ENCODE measurements at places on chromosomes 6 and 20. TPM values are rescaled to one million over a fixed set of nuclear protein-coding genes. Genes with fewer than 3 reads are reported as not detected.

DNA sequence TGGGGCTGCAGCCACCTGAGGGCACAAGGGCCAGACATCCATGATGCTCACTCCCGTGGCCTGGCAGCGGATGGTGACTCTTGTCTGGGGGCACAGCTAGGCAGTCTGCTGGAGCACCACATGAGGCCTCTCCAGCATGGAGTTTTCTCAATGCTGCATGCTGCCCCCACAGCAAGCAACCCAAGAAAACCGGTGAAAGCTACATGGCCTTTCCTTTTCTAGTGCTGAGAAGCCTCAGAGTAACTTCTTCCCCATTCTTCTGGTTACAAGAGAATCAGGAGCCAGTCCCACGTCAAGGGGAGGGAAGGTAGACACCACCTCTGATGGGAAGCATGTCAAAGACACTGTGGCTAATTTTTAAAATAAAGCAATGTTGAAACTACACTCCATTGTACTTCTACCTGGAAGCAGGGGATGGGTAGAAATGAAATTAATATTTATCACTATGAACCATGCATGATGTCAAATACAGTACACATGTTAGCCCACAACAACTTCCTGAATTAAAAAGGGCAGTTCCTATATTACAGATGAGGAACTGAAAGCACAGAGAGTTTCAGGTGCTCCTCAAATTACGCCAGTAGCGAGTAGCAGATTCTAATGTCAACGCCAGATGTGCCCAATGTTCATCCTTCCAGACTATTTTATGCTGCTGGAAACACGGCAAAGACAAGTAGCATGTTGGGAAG is 101.5 kb downstream of the LAMP5 start:
- no peak overlapping the region for H3K27ac ChIP-seq
- H3K4me1 ChIP-seq, result no peaks in the 10 kb centered on the region
- no peak for DNase-seq
- no peaks in the 10 kb centered on the region for H3K27me3 ChIP-seq
- no peaks in the 10 kb centered on the region for H3K36me3 ChIP-seq

IL17A gene
- total RNA-seq, result not detected

DNA sequence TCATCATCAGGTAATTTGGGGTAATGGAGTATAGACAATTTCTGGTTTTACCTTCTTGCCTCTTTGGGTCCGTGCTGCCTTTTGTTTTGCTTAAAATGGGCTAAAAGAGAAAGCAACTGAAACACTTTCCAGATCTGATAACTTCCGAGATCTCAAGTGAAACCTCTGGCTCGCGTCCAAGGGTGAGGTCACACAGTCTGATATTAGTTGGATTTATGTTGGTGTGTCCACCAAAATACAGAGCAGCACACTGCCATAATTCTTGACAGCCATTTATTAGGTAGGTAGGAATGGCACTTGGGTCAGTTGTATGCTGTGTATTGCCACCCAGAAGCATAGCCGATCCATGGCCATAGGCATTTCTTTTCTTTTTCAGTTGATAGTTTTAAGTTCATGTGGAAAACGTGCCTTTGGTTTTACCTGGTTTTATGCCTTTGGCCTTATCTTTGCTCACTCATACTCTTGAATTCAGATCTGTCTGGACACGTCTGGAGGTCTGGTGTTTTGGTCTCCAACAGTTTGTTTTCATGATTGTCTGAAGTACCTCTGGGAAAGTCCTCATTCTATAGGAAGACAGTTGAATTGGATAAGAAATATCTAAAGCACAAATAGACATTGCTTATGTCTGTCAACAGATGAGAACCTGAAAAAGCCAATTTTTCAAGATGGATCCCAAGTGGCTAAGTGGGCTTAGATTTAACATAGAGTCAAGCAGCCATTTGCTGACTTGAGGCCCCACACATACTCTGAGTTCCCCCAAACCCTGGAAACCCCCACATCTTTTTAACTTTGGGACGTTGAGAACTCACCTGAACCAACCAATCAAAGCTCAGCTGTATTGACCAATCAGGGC is 320.8 kb downstream of the SOX4 start:
- peaks cover 4% of the 10 kb centered on the region for H3K4me1 ChIP-seq
- no peaks in the 10 kb centered on the region for H3K27me3 ChIP-seq
- DNase-seq, result peak; percentile 67
- no peak overlapping the region for H3K27ac ChIP-seq

GRCh38 chr6:124927806-124928205 is 34.4 kb upstream of the RNF217 start:
- no peak overlapping the region for H3K27ac ChIP-seq
- H3K4me3 ChIP-seq, result no peak overlapping the region
- no peaks in the 10 kb centered on the region for H3K27me3 ChIP-seq
- no peaks in the 10 kb centered on the region for H3K36me3 ChIP-seq
- DNase-seq, result no peak

DNA sequence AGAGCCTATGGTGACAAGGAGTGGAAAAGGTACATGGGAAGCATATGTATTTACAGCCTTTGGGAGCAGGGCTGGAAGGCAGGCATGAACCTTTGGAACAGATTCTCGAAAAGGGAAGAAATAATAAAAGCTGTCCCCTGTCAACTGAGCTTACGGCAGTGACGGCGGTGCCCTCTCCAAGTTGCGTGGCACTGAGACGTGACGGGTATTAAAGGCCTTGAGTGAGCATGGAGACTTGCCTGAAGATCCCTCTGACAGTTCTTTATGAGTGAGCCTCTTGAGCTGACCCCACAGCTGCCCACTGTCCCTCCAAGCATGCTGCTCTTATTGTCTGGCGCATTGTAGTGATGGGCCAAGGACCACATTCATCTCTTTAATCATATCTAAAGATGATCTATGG is 388.5 kb downstream of the ZFAND3 start:
- peaks cover 35% of the 10 kb centered on the region for H3K4me1 ChIP-seq
- no peak overlapping the region for H3K27ac ChIP-seq
- H3K27me3 ChIP-seq, result no peaks in the 10 kb centered on the region
- H3K4me3 ChIP-seq, result no peak overlapping the region

SLC17A4 gene
- total RNA-seq, result not detected

ZBP1 gene
- 0.02 TPM for total RNA-seq

OR14J1 gene
- not detected for total RNA-seq

DNA sequence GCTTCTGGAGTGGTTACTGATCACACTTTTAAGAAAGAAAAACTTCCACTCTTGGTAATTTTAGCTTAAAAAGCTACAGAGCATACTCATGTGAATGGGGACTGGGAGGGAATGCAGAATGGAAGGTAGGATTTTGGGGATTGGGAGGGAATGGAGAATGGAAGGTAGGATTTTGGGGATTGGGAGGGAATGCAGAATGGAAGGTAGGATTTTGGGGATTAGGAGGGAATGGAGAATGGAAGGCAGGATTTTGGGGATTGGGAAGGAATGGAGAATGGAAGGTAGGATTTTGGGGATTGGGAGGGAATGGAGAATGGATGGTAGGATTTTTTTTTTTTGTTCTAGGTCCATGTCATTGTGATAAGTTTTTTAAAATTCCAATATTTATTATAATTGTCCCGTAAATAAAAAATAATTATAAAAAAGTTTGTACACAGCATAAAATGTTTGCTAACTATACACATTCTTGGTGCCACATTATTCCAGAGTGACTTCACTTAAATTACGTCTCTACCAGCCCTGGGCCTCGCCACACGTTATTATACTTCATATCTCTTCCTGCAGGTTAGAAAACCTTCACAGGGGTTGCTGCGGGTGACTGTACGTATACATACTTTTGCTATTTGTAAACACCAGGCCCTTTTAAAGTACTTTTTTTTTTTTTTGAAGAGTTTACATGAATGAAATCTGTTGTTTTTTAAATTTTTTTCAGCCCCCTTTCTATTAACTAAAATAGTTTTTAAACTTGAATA is 127.3 kb downstream of the TIAM2 start:
- H3K4me1 ChIP-seq, result peaks cover 35% of the 10 kb centered on the region
- no peaks in the 10 kb centered on the region for H3K27me3 ChIP-seq
- H3K36me3 ChIP-seq, result no peaks in the 10 kb centered on the region
- H3K4me3 ChIP-seq, result peak overlapping the region; percentile 50
- no peak for DNase-seq
- H3K27ac ChIP-seq, result peak overlapping the region; percentile 65

- H3K4me1 ChIP-seq, result peaks cover 9% of the 10 kb centered on the region
- H3K27ac ChIP-seq, result no peak overlapping the region
- H3K27me3 ChIP-seq, result no peaks in the 10 kb centered on the region
- H3K4me3 ChIP-seq, result no peak overlapping the region
- DNase-seq, result no peak
Measured at GRCh38 chr6:52013035-52013434, 74.4 kb downstream of the PKHD1 start.

- no peaks in the 10 kb centered on the region for H3K27me3 ChIP-seq
- peak overlapping the region; percentile 5 for H3K27ac ChIP-seq
- H3K4me3 ChIP-seq, result peak overlapping the region; percentile 45
- DNase-seq, result peak; percentile 85
- peaks cover 16% of the 10 kb centered on the region for H3K4me1 ChIP-seq
- H3K36me3 ChIP-seq, result no peaks in the 10 kb centered on the region
Measured at GRCh38 chr20:21235484-21236445, 67.4 kb upstream of the XRN2 start.

- no peak for DNase-seq
- no peaks in the 10 kb centered on the region for H3K27me3 ChIP-seq
- H3K27ac ChIP-seq, result no peak overlapping the region
- no peaks in the 10 kb centered on the region for H3K36me3 ChIP-seq
Measured at GRCh38 chr20:101975-102374, 14.5 kb downstream of the DEFB125 start.

- H3K4me3 ChIP-seq, result no peak overlapping the region
- H3K27ac ChIP-seq, result no peak overlapping the region
- DNase-seq, result no peak
- H3K4me1 ChIP-seq, result peaks cover 8% of the 10 kb centered on the region
Measured at GRCh38 chr6:30820193-30820592, 64.1 kb upstream of the DDR1 start.

- H3K36me3 ChIP-seq, result peaks cover 71% of the 10 kb centered on the region
- H3K27ac ChIP-seq, result no peak overlapping the region
Measured at GRCh38 chr20:63280929-63281545, 8.4 kb downstream of the ARFGAP1 start.

GABRR1 gene
- total RNA-seq, result 0.26 TPM

ROS1 gene
- 0.05 TPM for total RNA-seq

- H3K27ac ChIP-seq, result no peak overlapping the region
- no peaks in the 10 kb centered on the region for H3K36me3 ChIP-seq
- H3K27me3 ChIP-seq, result no peaks in the 10 kb centered on the region
Measured at GRCh38 chr6:122730775-122731386, 48.6 kb upstream of the FABP7 start.

DNA sequence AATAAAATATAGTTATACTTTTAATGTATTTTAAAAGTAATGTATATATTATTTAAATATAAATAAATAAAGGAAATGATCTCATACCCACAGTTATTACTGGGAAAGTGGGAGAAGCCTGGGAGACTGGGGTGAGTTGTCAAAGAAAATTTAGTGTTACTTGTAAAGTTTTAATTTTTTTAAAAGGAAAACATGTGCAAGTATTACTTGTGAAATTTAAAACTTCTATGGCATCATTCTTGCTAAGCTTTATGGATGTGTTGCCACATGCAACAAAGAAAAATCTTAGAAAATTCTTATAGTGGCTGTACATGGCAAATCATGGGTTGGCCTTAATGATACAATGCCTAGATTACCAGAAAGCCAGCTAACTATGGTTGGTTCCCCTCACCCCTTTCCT is 194.0 kb upstream of the KCNK16 start:
- no peak for DNase-seq
- no peaks in the 10 kb centered on the region for H3K36me3 ChIP-seq
- H3K27me3 ChIP-seq, result 0 out of 2 replicates have a peak, but pooled peaks cover 6% of the 10 kb centered on the region
- H3K4me3 ChIP-seq, result no peak overlapping the region

DNA sequence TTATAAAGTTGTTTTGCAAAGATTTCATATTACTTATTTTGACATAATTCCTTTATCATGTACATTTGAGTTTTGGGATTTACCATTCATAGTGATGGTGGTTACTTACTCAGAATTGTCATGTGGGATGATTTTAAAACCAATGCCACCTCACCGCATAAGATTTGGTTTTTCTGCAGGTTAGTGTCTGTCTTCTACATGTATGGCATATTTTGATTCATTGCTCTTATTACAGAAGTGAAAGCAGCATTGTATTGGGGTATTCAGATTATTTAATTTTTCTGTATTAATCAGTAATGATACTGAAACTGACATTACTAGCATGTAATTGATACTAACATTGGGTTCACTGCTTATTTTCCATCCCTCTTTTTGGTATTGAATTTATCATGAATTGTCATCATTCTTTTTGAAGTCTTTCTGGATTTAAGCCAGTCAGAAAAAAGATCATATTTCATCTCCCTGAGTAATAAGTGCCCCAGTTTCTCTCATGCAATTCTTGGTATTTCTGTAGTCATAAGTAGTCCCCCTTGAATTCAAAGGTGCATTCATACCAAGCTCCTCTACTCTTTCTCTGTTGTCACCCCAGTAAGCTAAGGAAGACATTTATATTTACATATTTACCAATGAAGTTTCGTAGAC is 176.6 kb downstream of the BCKDHB start:
- no peak overlapping the region for H3K4me3 ChIP-seq
- no peak for DNase-seq
- H3K36me3 ChIP-seq, result peaks cover 2% of the 10 kb centered on the region
- H3K4me1 ChIP-seq, result 0 out of 2 replicates have a peak, but pooled peaks cover 7% of the 10 kb centered on the region

HSPA1L gene
- total RNA-seq, result 0.14 TPM

DNA sequence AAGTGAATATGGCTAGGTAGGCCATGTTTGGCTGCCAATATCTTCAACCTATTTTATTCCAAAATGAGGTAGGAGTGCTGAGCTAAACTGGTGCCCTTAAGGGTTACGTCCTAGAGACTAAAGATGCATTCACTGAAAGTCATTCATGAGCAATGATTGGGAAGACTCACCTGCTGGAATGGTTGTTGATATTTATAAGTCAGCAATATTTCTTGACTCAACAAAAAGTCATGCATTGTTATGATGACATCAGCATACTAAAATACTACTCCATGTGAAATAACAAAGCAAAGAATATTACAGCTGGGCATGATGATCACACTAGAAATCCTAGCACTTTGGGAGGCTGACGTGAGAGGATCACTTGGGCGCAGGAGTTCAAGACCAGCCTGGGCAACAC is 17.6 kb upstream of the NUP153 start:
- no peak overlapping the region for H3K4me3 ChIP-seq
- H3K27me3 ChIP-seq, result no peaks in the 10 kb centered on the region
- no peak for DNase-seq

HRH3 gene
- 0.15 TPM for total RNA-seq

DNA sequence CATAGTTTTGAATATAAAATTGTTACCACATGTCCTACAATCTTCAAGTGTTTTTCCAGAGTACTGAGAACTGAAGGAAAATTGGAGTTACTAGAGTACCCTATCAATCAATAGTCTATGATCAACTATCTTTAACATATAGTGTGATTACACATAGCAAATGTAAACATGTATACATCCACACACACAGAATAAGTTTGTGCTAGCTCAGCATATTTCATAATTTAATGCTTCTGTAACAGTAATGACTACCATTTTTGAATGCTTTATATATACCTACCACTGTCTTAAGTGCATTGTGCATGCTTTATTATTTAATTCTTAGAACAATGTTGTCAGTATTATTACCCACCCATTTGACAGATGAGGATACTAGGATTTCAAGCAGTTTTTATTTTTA is 523.9 kb downstream of the HAO1 start:
- H3K36me3 ChIP-seq, result no peaks in the 10 kb centered on the region
- DNase-seq, result no peak
- H3K4me1 ChIP-seq, result no peaks in the 10 kb centered on the region
- H3K27me3 ChIP-seq, result no peaks in the 10 kb centered on the region
- H3K27ac ChIP-seq, result no peak overlapping the region

THBD gene
- 0.03 TPM for total RNA-seq

GRCh38 chr6:39599341-39599740 is 125.9 kb downstream of the KIF6 start:
- no peak overlapping the region for H3K27ac ChIP-seq
- no peak for DNase-seq
- H3K27me3 ChIP-seq, result 0 out of 2 replicates have a peak, but pooled peaks cover 11% of the 10 kb centered on the region
